ENCODE measurements at places on chromosomes 11 and 22.

GRCh38 chr11:47987781-47988180, 7.4 kb downstream of the PTPRJ start:
- DNase-seq: no peak

DNA sequence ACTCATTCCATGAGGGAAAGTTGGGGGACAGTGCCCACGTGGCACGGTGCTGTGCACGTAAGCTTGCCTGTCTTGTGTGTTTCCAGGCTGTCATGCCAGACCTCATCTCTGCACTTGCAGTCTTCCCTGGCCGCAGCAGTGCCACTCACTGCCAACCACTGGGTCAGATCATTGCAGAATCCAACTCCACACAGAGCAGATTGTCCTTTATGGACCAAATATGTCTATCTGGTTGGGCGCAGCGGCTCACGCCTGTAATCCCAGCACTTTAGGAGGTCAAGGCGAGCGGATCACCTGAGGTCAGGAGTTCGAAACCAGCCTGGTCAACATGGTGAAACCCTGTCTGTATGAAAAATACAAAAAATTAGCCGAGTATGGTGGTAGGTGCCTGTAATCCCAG, 4.4 kb upstream of the PPARA start:
- DNase-seq: no peak

DNA sequence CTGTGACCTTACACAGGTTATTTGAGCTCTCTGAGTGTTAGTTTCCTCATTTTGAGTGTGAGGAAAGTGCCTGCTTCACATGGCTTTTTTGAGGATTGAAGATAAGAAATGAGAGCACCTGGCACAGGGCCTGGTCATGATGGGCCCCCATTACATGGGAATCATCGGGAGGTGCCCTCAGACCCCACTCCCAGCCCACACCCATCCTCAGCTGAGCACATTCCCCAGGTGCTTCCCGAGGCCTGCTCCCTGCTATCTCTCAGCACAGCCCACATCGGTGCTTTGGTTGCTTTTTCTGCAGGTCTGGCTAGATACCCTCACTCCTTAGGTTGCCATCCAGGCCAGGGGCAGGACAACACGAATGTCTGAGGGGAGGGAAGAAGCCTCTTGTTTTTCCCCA, 16.6 kb downstream of the DGAT2 start:
- no peak for DNase-seq

DNA sequence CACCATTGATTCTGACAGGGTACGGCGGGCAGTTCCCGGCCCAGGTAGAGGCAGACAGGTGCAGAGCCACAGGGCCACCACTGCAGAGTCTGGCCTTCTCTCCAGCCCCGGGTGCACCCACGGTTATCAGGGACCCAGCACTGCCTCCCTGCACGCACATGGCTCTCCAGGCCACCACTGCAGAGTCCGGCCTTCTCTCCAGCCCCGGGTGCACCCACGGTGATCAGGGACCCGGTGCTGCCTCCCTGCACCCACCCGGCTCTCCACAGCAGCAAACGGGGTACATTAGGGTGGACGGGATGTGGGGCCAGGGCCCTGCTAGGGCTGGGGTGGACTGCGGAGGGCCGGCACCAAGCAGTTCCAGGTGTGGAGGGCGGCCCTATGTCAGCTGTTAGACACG, 272.9 kb downstream of the BRD1 start:
- DNase-seq: no peak

DNA sequence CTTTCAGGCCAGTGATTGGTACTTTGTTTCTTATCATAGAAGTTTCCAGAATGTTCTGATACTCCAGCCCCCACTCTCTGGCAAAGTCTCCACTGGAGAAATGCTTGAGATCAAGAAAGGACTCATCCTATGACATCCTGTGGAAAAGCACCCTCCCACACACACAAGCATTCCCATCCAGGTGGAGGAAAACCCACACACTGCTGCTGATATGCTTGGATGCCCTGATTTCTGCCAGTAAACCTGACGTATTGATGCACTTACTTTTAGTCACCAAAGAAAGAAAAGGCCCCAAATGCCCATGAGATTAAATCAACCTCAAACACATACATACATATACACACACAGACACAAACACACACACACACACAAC, 9.2 kb upstream of the SLC5A12 start:
- peak; percentile 6 for DNase-seq

- DNase-seq: no peak
Observed at GRCh38 chr11:130379276-130379675, 49.1 kb downstream of the ADAMTS8 start.

Data from hippocampal formation (tissue), 2 donors.